Activated CD4-positive, alpha-beta T cell treated with anti-CD3 and anti-CD28 coated beads for 24 hours (primary cell): ENCODE measurements at places on chromosomes 7 and 10.

GRCh38 chr10:100372415-100373297, 25.6 kb downstream of the SCD start:
- DNase-seq: no peak

- no peak for DNase-seq
Measured at GRCh38 chr7:120254845-120255244, 18.1 kb upstream of the KCND2 start.

GRCh38 chr7:45031829-45032228, 31.8 kb downstream of the CCM2 start:
- DNase-seq: no peak

DNA sequence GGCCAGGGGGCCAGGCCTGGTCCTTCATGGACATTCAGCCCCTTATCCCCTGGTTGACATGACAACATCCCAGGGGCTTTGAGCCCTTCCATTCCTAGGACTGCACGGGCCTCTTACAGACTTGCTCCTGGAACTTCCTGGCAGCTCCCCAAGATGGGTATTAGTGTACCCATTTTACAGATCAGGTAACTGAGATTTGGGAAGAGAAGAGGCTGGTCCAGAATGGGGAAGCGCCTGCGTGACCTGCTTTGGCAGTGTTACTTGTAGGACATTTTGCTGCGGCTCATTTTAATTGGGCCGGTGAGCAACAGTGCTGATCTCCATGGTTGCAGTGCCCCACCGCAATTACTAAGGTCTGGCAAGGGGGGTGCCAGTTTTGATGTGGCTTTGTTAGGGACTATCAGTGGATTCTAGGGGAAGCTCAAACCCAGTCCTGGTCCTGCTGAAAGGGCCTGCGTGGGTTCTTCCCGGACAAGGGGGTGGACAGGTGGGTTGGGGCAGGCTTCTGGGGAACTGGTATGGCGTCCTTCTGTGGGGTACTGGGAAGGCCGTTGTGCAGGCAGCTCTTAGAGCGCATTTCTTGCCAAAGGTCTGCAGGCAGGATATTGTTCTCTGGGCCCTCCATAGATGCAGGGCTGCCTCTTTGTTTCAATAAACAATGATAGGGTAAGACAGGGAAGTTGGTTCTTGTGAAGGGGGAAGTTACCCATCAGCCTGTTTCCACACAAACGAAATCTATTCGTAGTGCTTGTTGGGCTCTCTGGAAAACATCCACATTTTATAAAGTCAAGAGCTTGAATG, 137.6 kb downstream of the RGS10 start:
- no peak for DNase-seq
